ENCODE measurements at places on chromosomes 1 and 21.

GRCh38 chr1:29186252-29186651, 4.6 kb upstream of the SRSF4 start:
- no peak for DNase-seq

- no peak for DNase-seq
Measured at GRCh38 chr21:36852864-36853263, 113.6 kb downstream of the HLCS start.

GRCh38 chr1:118914379-118915161, 73.6 kb downstream of the TBX15 start:
- no peak for DNase-seq

DNA sequence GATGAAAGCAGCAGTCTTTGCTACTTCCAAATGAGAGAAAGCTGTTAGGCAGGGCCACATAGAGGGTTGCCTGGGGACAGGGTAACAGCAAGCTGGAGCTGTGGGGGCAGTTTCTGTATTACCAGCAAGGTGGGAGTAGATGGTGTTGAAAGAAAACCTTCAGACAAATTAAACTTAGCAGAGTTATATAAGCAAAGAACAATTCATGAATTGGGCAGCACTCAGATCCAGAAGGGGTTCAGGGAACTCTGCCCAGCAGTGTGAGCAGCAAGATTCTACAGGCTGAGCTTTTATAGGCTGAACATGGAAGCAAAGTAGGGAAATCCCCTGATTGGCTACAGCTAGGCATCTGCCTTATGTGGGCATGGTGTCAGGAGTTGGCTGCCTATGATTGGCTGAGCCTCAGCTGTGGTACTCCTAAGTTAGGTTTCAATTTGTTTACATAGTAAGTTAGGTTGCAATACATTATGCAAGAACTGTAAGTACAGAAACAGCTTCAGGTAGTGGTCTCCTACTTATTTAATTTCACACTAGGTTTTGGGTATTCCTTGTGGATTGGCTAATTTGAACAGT, 64.1 kb upstream of the TMPRSS2 start:
- DNase-seq = no peak

DNA sequence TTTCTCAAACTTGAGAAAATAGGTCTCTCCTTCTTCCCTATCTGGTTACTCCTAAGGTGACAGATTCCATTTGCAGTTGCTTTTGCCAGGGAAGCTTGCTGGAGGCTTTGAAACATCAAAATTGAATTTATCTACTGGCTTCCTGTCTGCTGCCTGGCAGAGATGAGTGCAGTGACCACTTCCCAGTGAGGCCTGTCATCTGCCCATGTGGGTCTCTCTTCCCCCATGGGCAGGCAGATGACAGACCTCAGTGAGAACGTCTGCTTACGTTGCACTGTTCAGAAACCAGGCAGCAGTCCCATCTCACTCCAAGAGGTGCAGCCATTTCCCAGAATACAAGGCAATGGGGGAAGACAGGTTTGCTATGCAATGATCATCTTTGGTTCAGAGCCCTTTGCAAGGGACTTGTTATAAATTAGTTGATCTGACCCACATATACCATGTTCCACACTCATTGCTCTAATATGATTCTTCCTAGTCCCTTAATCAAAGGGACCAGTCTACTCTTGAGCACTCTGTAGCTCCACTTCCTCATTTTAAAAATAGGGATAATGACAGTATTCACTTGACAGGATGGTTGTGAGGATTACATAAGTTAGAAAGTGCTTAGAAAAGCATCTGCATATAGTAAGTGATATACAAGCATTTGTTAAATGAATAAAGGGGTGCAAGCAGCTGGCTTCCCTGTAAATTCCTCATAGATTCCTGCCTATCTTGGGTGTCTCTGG, 10.6 kb downstream of the PGBD5 start:
- no peak for DNase-seq

DNA sequence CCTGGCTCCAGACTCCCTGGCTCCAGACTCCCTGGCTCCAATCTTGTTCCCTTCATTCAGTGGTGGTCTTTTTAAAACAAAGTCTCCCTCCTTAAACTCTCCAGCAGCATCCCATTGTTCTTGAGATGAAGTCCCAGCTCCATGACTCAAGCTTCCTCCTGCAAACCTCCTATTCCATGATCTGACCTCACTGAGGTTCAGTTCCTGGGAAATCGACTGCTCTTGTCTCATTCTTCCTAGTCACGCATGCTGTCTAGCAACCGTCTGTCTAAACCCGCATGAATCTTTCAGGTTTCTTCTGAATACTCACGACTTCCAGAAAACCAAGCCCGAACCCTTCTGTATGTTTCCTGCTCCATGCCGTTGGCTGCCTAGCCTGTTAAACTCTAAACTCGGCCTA, 91.9 kb downstream of the RAVER2 start:
- no peak for DNase-seq

DNA sequence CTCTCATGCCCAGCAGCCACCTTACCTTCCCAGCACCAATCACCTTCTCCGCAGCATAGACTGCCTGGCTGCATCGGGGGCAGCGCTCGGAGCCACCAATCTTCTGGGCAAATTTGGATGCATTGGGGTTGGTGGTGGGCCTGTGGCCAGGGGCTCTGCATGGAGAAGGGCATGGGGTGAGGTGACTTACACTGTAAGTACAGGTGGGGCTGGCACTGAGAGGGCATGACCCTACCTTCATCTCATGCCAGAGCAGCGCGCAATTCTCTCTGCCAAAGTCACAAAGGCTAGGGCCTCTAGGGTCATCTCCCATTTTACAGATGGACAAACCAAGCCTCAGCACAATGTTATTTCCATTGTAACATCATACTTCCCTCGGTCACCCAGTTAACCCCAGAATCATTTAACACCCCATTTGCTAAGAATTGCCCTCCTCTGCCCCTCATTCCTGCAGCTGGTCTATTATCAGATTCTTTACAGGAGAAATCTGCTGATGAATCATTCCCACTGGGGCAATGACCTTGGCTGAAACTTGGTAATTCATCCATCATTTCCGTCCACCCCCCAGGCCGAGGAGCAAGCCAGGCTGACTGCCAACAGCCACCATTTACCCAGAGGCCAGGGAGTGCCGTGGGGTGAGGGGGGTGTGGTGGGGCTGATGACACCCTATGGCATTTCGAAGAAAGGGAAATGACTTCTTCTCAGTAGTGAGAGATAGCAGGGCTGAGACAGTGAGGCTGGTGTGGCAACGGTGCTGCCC, 17.9 kb downstream of the CSRP1 start:
- peak; percentile 38 for DNase-seq

- no peak for DNase-seq
Measured at GRCh38 chr1:161158316-161159010, 837 bp upstream of the USP21 start.

GRCh38 chr1:170340308-170340707, 191.7 kb upstream of the GORAB start:
- no peak for DNase-seq
